ENCODE measurements at places on chromosomes 2 and 18.

GRCh38 chr2:235737396-235737795, 243.6 kb downstream of the AGAP1 start:
- DNase-seq, result no peak

- no peak for DNase-seq
These were observed 37.3 kb downstream of the ST3GAL5 start for GRCh38 chr2:85851253-85852151.

GRCh38 chr2:136424112-136424511, 306.2 kb upstream of the CXCR4 start:
- DNase-seq, result no peak

- no peak for DNase-seq
These were observed 20.1 kb upstream of the NFATC1 start for GRCh38 chr18:79375441-79376154.

Measured in right hindlimb (tissue), 1 donor.